ENCODE measurements at places on chromosomes 11 and 22.

DNA sequence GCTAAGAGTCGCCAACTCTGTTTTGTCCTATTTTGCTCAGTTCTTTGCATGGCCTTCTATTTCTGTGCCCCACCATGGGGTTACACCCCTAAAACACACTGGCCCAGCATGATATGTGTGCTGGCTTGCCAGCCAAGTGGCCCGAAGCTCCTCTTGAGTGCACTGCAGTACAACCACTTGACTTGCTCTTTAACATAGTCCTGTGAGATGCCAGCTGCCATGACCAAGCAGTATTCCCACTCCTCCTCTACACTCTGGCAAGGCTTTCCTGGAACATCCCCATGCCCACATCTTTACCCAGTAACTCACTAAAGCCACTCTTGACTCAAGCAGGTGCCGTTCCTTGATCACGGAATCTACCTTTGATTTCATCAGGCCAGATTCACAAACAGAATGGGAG lies 102.9 kb upstream of the GAL start:
- DNase-seq = no peak

DNA sequence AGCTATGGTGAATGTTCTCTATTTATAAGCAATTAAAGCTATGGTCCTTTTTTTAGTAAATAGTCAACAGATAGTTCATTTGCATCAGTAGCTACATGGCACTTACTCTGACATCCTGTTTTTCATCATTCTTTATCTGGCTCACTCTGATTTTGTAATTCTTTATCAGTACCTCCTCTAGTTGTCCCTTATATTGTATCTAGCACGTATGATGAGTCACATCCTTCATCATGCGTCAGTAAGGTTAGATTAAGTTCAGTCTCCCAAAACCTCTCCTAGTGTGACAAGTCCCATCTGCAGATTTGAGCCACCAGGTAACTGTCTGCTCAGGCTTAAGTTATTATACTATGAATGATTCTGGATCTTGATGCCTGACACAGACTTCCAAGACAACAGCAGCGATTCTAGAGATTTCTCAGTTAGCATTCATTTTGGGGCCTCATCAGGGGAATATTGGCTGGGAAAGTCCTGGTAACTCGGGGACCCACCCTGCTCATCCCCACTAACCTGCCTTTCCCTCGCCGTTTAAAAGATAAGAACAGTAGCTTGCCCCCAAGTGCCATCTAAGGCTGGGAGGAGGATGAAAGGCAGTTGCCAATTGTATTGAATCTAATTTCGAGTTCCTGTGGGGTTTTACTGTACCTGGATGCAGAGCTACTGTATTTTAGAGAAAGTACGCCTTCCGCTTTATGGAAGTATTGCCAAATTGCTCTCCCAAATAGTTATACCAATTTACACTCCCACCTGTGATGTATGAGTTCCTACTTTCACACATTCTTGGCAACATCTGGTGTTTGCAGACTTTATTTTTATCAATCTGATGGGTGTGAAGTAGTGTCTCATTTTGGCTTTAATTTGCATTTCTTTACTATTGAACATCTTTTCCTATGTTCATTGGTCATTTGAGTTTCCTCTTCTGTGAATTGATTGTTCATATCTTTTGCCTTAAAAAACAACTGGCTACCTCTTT lies 55.9 kb downstream of the ZC3H12C start:
- DNase-seq = no peak

DNA sequence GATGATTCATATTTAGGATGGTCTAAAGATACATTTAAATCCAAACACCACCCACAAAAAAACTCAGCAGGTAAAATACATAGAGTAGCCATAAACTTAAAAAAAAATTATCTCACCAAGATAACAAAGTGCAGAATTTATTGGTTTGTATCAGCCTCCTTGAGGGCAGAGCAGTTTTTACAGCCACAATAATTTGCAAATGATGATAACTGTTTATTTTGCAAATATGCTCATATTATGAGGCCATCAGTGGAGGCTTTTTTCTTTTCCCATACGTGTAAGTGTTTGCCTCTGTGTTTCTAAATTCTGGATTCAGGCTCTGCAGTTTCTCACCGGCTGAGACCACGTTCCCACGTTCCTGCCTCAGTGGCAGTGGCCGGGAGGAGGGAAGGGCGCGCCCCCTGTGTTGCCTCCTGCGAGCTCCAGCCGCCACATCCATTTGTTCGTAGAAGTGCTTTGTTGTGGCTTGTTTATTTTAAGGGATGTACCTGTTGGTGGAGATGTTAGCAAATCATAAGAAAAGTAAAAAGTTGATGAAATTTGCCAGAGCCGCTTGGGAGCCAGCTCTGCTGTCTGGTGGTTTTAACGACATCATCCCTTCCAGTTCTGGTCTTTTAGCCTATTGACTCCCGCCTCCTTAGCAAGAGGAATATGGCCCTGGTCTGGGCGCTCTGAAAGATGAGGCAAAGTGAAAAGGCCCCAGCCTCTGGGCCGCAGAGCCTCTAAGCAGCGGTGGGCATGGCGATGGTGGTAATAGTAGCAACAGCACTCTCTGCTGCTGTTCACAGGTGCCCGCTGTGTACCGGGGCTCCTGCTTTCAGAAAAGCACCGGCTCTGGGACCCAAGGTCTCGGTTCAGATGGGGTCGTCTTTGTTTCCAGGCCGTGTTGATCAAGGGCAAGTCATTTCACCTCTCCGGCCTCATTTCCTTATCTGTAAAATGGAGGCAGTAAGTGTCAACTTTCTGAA lies 66.7 kb upstream of the PPARA start:
- no peak for DNase-seq

- no peak for DNase-seq
Measured at GRCh38 chr11:106133529-106133928, 56.1 kb downstream of the AASDHPPT start.

DNA sequence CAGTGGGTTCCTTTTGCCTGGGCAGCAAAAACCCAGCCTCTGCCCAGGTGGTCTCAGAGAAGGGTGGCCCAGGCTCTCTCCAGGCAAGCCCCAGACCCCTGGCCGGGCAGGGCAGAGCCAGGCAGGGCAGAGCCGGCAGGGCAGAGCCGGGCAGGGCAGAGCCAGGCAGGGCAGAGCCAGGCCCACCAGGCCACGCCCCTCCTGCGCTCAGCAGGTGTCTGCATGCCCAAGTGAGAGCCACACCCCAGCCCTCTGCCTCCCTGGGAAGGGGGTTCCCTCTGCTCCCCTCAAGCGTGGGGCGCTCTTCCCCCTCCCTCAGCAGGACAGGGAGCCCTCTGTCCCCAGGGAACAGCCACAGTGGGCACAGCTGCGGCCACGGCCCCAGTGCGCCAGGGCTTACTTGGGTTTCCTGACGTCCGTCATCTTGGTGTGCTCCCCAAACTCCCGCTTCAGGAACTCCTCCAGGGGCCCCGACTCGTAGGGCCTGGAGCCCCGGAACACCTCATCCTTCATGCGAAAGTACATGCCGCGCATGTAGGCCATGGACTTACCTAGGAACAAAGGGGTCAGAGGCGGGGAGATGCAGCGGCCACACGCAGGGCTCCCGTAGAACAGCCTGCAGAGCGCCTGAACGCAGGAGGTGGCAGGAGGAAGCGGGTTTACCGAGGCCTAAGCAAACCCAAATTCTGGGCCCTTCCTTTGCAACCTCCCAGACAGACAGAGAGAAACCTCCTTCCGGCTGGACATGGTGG lies 10.1 kb upstream of the BAIAP2L2 start:
- DNase-seq = no peak

DNA sequence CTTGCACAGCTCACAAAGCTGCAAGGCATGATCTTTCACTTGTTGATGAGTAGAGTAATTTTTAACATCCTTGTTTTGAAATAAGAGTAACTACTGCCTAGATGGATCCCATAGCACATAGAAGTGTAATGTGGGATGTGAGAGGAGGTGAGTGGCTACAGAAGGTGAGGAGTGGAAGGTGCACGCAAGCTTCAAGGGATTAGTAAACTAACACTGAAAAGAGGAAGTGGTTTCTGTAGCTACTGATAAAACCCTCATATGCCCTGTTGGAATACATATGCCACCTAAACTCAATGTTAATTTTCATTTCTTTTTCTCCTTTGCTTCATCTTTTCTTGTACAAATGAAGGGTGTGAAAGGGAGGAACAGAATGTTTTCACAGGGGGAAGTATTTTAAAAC lies 22.0 kb upstream of the CTSC start:
- DNase-seq = no peak

DNA sequence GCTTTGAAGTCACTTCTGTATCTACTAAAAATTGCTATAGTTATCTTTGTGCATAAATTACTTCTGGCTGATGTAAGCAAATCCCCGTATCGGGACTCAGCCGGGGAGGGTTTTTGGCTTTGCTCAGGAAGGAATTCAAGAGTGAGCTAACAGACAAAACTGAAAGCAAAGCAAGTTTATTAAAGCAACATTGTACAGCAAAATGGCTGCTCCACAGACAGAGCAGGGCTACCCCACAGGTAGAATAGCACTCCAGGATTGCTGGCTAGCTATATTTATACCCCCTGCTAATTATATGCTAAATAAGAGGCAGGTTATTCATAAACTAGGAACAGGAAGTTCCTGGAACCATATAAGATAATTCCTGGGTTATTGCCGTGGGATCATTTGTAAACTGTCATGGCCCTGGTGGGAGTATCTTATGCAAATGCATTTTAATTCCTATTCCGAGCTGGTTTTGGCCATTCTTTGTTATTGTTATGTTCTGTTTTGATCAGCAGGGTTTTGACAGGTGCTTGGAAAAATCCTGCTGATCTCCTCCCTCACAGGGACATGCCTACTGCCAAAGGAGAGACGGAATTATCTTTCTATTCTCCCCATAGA lies 15.2 kb downstream of the MIF start:
- no peak for DNase-seq

DNA sequence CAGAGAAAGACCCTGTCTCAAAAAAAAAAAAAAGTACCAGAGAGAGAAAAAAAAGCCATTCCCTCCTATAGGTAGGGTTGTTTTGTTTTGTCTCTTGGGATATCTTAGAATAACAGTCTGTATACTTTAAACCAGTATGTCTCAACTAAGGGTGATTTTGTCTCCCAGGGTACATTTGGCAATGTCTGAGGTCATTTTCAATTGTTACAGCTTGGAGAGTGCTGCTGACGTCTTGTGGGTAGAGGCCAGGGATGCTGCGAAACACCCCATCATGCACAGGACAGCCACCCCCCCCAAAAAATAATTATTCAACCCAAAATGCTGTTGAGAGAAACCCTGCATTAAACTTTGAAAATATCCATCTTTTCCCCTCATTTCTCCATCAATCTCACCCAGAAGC lies 56.1 kb upstream of the CRTAM start:
- DNase-seq = no peak

- DNase-seq = no peak
Measured at GRCh38 chr22:17496841-17497240, 66.5 kb upstream of the SLC25A18 start.

- no peak for DNase-seq
Measured at GRCh38 chr11:72378704-72379383, 55.5 kb downstream of the CLPB start.

- DNase-seq = no peak
Measured at GRCh38 chr11:126518972-126519690, 163.6 kb downstream of the ST3GAL4 start.

GRCh38 chr11:92285776-92286175 lies 61.2 kb downstream of the FAT3 start:
- no peak for DNase-seq

GRCh38 chr11:43135966-43136534 lies 175.7 kb upstream of the API5 start:
- no peak for DNase-seq

DNA sequence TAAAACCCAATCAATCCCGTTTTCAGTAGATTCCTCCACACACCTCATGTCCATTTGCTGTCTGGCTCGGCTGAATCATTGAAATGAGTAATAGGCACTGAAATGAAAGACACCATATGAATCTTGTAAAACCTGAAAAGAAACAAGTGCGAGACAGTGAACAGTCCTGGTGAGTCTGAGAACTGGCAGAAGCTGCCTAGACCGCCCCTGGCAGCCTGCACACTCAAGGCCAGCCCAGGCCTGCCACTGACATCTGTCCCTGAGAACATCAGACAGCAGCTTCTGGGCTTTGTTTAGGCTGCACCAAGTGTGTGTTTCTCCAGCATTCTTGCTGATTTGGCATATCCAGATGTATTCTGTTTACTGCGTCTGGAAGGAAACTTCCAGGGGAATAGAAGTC lies 44.8 kb downstream of the ENDOD1 start:
- no peak for DNase-seq

GRCh38 chr11:14150878-14151277 lies 188.4 kb downstream of the SPON1 start:
- DNase-seq = no peak

DNA sequence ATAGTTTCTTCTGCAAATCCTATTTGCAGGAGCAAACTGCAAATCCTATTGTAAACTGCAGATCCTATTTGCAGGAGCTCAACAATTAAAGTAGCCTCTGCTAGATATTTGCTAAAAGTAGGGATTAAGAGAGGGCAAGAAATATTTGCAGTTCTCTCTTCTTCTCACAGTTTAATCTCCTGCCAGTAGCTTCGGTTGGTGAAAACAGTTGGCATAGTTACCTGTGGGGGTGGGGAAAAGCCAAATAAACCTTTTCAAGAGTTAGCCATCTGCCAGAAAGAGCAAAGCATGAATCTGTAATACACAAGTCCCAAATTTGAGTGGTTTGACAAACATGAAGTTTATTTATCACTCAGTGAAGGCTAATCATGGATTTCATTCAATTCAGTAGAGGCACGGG lies 942.5 kb downstream of the JRKL start:
- DNase-seq = no peak

- no peak for DNase-seq
Measured at GRCh38 chr22:41043722-41044121, 48.7 kb upstream of the EP300 start.

DNA sequence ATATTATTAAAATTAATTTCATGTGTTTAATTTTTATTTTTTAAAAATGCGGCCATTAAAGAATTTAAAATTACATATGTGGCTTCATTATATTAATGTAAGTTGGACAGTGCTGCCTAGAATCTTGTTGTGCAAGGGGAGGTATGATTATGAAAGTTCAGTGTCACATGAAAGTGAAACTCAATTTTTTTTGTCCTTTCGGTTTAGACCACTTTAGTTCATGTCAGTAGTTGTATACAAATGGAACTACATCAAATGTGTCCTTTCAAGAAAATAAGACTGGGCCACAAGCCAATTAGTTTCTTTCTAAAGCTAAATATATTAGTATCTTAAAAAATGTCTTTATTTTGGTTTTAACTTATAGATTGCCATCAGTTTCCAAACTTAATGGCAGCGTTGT lies 35.7 kb downstream of the TBCEL start:
- no peak for DNase-seq

DNA sequence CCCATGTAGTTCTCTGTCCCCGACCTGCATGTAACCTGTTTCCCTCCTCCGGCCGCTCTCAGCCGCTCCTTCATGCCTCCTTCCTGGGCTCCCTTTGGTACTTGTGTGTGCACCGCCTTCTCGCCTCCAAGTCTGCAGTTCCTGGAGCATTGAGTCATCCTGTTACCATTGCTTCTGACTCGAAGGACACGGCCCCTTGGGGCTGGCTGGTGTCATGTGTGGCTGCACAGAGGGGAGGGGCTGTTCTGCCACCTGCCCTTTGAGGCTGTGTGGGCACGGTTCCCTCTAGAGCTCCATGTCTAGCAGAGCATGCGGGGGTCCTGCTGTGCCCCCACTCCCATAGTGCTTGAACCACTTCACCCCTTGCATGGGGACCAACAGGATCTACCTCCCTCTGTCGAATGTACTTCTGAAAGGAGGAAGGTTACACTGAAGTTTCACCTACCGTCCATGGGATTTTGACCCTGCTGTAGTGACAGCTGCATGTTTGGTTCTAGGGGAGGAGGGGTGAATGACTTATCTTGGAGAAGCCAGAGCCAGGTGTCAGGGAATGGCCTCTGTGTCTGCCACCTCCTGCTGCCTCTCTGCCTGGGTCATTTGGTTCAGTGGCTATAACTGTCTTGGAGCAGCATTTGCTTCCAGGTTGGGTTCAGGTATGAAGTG lies 39.6 kb downstream of the BCR start:
- DNase-seq = peak; percentile 25

GRCh38 chr11:95716266-95716665 lies 73.3 kb downstream of the FAM76B start:
- no peak for DNase-seq

Measured in stimulated activated CD8-positive, alpha-beta memory T cell treated with anti-CD3 and anti-CD28 coated beads, Interleukin-15, amount 100 ng/mL, for 24 hours (primary cell).